Activated CD4-positive, alpha-beta memory T cell treated with anti-CD3 and anti-CD28 coated beads for 36 hours (primary cell): ENCODE measurements at places on chromosomes 16 and 17. TPM values are rescaled to one million over a fixed set of nuclear protein-coding genes. Genes with fewer than 3 reads are reported as not detected.

DNA sequence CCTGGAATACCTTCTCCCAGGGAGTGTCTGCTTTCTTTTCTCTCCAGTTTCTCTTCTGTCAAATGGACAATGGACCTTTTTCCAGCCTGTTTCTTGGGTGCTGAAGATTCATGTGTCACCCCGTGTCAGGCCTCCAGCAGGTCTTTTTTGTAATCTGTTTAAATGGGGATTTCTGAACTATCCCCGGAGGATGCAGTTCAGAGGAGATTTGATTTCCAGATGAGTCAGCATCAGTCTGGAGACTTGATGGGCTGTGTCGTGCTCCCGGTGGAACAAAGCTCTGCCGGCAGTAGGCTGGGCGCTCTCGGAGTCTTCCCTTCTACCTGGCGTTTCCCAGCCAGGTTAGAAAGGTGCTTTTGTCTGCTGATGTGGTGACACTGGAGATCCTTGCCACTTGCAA lies 440.6 kb downstream of the HS3ST3B1 start:
- DNase-seq = no peak
- no peak overlapping the region for H3K4me3 ChIP-seq
- H3K36me3 ChIP-seq = no peaks in the 10 kb centered on the region
- H3K27ac ChIP-seq = no peak overlapping the region
- H3K27me3 ChIP-seq = no peaks in the 10 kb centered on the region

DNA sequence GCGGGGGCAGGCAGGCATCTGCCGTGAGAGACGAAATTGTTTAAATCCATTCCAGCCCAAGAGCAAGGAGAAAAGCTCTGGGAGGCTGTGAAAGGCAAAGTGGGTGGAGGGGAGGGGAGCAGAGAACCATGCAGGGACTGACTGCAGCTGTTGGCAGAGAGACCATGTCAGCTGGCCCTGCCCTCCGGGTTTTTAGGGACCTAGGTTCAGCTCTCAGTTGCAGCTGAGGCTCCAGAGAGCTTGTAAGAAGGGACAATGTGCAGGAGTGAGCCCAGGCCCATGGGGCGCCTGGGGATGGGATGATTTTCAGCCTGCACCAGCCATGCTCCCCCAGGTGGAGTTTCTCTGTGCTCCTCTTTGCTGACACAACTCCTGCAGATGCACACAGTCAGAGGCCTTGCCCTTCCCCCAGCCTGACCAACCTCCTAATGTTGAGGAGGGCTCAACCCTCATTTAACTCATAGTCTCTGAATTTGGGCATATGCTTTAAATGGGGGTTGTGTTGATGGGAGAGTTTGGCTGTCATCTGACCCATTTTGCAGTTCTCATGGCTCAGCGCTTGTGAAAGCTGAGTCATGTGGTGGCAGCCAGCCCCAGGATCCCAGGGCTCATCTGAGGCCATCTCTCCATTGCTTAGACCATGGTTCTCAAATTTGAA lies 70.9 kb downstream of the PLXDC1 start:
- no peak overlapping the region for H3K4me3 ChIP-seq
- no peak overlapping the region for H3K27ac ChIP-seq
- H3K36me3 ChIP-seq = no peaks in the 10 kb centered on the region
- H3K4me1 ChIP-seq = no peaks in the 10 kb centered on the region
- no peaks in the 10 kb centered on the region for H3K27me3 ChIP-seq

- H3K36me3 ChIP-seq = peaks cover 11% of the 10 kb centered on the region
- H3K4me1 ChIP-seq = peaks cover 23% of the 10 kb centered on the region
- H3K27me3 ChIP-seq = no peaks in the 10 kb centered on the region
- H3K4me3 ChIP-seq = no peak overlapping the region
- DNase-seq = peak; percentile 62
These were observed 713 bp downstream of the COX11 start for GRCh38 chr17:54967621-54968261.

DNA sequence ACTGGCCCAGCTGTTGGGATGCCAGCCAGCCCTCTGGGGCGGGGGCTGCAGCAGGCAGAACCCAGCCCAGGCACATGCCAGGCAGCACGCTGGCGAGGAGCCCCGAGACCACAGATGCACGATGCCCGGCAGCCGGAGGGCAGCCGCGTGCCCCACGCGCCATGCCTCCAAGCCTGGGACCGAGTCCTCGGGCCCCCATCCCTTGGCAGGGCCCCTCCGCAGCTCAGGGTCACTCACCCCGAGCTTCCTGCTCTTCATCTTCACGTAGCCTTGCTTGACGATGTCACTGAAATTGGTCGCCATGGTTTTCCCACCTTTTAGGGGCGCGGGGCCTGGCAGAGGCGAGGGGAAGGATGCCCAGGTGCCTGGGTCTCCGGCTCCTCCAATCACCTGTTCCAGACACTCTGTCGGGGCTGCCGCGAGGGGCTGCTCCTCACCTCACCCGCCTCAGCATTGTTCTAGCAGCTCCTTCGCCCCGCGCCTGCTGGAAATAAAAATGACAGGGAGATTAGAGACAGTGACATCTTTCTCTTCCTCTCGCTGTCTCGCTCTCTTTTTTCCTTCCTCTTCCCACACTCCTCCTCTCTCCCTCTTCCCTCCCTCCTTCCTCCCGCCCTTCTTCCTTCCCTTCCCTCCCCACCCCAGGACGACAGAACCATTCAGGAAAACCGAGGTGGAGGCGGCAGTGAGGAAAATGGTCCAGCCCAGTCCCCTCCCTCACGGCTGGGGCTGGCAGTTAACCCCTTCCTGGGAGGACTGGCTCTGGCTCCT lies 6.9 kb downstream of the DOK4 start:
- H3K4me1 ChIP-seq = peaks cover 14% of the 10 kb centered on the region
- DNase-seq = no peak
- H3K27ac ChIP-seq = no peak overlapping the region
- no peaks in the 10 kb centered on the region for H3K27me3 ChIP-seq
- no peaks in the 10 kb centered on the region for H3K36me3 ChIP-seq

- H3K4me1 ChIP-seq = peaks cover 6% of the 10 kb centered on the region
- H3K27me3 ChIP-seq = peaks cover 66% of the 10 kb centered on the region
- no peak overlapping the region for H3K27ac ChIP-seq
- no peaks in the 10 kb centered on the region for H3K36me3 ChIP-seq
These were observed 25.8 kb downstream of the SRCIN1 start for GRCh38 chr17:38579934-38580333.

GRCh38 chr17:7997186-7997585 lies 5.2 kb upstream of the GUCY2D start:
- no peak overlapping the region for H3K4me3 ChIP-seq
- peaks cover 15% of the 10 kb centered on the region for H3K27me3 ChIP-seq
- H3K36me3 ChIP-seq = no peaks in the 10 kb centered on the region
- DNase-seq = peak; percentile 61

DNA sequence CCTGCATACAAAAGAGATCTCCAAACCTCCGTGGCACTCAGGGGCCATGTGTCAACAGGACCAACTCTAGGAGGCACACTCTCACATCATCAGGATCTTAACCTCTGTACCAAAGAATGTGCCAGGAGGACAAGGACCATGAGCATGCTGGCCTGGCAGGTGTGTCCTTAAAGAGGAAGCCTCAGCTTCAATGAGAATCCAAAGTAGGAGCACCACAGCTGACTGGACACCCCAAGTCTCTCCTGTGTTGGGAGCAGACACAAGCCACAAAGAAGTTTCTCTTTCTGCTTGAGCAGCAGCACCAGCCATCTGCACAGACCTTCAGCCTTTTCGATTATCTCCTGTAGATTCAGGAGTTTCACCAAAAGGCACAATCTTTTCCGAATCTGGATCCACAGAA lies 1734.5 kb downstream of the TP53TG3F start:
- no peak for DNase-seq
- H3K36me3 ChIP-seq = no peaks in the 10 kb centered on the region
- H3K27me3 ChIP-seq = no peaks in the 10 kb centered on the region
- H3K4me1 ChIP-seq = no peaks in the 10 kb centered on the region

DNA sequence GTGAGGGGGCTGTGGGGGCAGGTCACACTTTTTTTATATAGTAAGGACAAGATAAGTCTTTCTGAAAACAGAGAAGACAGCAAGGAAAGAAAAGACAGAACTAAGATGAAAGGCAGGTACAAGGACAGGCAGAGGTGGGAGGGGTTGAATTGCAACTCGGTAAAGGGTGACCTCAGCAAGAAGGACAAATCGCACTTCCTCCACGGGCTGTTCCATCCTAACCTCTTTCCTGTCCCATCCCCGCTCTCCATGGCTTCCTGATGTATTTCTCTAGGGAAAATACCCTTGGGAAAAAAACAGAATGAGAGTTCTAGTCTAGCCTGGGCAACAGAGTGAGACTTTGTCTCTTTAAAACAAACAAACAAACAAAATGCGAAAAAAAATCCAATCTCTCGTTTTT lies 57.3 kb downstream of the ARHGAP17 start:
- no peaks in the 10 kb centered on the region for H3K27me3 ChIP-seq
- H3K27ac ChIP-seq = no peak overlapping the region
- H3K4me1 ChIP-seq = no peaks in the 10 kb centered on the region

DNA sequence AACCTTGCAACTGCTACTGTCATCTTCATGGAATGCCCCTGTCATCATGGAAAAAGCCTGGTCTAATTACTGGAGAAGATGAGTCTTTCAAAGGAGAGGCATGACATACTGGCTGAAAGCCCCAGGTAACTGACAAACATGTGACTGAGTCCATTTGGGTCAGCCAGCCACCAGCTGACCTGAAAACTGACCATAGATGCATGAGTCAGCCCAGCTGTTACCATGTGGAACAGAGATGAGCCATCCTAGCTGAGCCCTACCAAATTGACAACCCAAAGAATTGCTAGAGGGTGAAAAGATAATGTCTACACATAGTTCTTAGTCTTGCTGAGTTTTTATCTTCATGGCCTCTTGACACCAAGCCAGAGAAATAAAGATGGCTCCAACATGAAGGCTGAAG lies 311.8 kb downstream of the UTP18 start:
- peaks cover 18% of the 10 kb centered on the region for H3K27me3 ChIP-seq
- no peak overlapping the region for H3K27ac ChIP-seq
- no peaks in the 10 kb centered on the region for H3K36me3 ChIP-seq
- no peaks in the 10 kb centered on the region for H3K4me1 ChIP-seq
- DNase-seq = no peak
- H3K4me3 ChIP-seq = no peak overlapping the region

DNA sequence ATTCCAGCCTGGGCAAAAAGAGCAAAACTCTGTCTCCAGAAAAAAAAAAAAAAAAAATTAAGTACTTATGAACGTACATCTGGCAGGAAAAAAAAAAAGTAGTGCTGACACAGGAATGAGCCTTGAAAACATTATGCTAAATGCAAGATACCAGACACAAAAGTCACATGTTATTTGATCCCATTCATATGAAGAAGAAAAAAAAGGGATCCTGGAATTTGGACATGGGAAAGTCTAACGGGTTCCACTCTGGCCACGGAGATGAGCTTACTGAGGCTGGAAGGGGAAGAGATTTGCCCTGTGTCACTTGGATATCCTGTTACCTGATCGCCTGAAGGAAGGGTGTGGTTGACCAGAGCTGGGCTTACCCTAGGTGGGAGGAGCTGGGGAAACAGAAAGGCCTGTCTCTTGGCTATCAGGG lies 251.9 kb downstream of the PARN start:
- H3K4me1 ChIP-seq = no peaks in the 10 kb centered on the region
- H3K36me3 ChIP-seq = no peaks in the 10 kb centered on the region
- no peak overlapping the region for H3K27ac ChIP-seq
- no peak overlapping the region for H3K4me3 ChIP-seq
- no peak for DNase-seq

DNA sequence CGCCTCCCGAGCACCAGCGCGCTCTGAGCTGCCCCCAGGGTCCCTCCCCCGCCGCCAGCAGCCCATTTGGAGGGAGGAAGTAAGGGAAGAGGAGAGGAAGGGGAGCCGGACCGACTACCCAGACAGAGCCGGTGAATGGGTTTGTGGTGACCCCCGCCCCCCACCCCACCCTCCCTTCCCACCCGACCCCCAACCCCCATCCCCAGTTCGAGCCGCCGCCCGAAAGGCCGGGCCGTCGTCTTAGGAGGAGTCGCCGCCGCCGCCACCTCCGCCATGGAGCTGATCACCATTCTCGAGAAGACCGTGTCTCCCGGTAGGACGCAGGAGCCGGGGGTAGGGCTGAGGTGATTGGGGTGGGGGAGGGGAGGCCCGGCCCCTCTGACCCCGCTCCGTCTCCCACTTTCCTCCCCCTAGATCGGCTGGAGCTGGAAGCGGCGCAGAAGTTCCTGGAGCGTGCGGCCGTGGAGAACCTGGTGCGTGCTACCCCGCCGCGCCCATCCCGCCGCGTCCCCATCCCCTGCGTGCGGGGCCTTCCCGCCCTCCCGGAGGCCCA lies 329 bp downstream of the KPNB1 start:
- H3K27ac ChIP-seq = peak overlapping the region; percentile 98
- peaks cover 51% of the 10 kb centered on the region for H3K4me1 ChIP-seq
- H3K4me3 ChIP-seq = peak overlapping the region; percentile 92
- peaks cover 43% of the 10 kb centered on the region for H3K36me3 ChIP-seq
- H3K27me3 ChIP-seq = no peaks in the 10 kb centered on the region

DNA sequence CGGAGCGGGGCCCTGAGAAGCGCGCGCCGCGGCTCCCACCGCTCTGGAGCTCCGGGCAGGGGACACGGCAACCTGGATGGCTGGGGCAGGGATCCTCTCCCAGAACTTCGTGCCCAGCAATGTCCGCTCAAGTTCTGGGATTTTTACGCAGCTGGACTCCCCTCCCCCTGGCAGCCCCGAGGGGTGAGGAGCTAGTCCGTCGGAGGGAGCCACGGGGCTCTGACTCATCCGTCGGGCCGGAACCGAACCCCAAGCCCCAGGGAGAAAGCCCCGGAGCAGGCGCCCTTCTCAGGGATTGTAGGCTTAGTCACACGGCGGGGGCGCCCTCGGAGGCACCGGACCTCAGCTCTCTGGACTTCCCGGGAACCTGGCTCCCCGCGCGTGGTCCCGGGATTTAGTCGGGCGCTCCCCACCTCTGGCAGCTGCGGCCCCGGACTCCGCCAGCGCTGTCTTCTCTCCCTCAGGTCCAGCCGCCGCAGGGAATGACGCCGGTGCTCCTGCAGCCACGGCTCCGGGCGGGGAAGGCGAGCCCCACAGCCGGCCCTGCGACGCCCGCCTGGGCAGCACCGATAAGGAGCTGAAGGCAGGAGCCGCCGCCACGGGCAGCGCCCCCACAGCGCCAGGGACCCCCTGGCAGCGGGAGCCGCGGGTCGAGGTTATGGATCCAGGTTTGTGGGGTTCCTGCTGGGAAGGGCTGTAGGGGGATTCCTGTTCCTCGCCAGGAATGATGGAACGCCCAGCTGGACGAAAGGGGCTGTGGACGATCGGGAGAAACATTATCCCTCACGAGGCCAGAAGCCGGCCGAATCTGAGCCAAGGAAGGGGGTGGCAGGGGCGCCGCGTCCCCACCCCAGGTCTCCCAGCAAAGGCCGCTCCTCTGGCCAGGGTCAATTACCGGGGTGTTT lies 830 bp downstream of the SPHK1 start:
- peak overlapping the region; percentile 56 for H3K4me3 ChIP-seq
- no peaks in the 10 kb centered on the region for H3K36me3 ChIP-seq
- no peak overlapping the region for H3K27ac ChIP-seq
- peaks cover 8% of the 10 kb centered on the region for H3K4me1 ChIP-seq
- H3K27me3 ChIP-seq = no peaks in the 10 kb centered on the region

- no peaks in the 10 kb centered on the region for H3K36me3 ChIP-seq
- no peak overlapping the region for H3K27ac ChIP-seq
- no peak for DNase-seq
- H3K4me3 ChIP-seq = no peak overlapping the region
- no peaks in the 10 kb centered on the region for H3K4me1 ChIP-seq
These were observed 163.2 kb upstream of the FOXF1 start for GRCh38 chr16:86347090-86347489.

The KRT40 gene
- not detected for total RNA-seq

The EPN3 gene
- not detected for total RNA-seq

The NF1 gene
- 26.5 TPM for total RNA-seq

The LONP2 gene
- total RNA-seq = 56.6 TPM

The VWA3A gene
- total RNA-seq = 0.05 TPM

The DLG4 gene
- 8.4 TPM for total RNA-seq

The DNAAF8 gene
- 0.31 TPM for total RNA-seq

The SOST gene
- not detected for total RNA-seq

The CMTM3 gene
- total RNA-seq = 65.9 TPM

The AXIN2 gene
- total RNA-seq = 4.4 TPM
